Right renal cortex interstitium (tissue), 3 donors: ENCODE measurements at places on chromosomes 2 and 18. TPM values are rescaled to one million over a fixed set of nuclear protein-coding genes. Genes with fewer than 3 reads are reported as not detected.

- DNase-seq = no peak
Measured at GRCh38 chr2:204207866-204208265, 271.3 kb downstream of the ICOS start.

PAX8 gene
- 213 TPM for polyA plus RNA-seq

DNA sequence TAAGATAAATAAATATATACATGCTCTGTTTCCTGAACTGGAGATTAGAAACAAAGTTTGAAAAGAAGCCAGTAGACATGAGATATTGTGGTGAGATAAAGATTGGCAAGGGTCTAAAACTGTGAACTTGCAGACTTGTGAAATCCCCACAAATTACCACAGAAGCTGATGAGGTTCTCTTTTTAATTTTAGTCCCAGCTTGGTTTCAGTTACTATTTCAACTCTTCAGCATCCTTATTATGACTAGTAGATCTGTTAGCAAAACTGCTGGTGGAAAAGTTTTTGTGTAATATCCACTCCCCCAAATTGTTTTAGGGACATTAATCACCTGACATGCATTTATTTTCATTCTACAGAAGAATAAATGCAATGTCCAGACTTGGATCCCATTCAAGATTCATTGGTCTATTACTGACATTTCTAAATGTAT lies 20.8 kb downstream of the RASGRP3 start:
- no peak for DNase-seq

GRCh38 chr2:195450552-195451113 lies 206.4 kb upstream of the SLC39A10 start:
- no peak for DNase-seq

DNA sequence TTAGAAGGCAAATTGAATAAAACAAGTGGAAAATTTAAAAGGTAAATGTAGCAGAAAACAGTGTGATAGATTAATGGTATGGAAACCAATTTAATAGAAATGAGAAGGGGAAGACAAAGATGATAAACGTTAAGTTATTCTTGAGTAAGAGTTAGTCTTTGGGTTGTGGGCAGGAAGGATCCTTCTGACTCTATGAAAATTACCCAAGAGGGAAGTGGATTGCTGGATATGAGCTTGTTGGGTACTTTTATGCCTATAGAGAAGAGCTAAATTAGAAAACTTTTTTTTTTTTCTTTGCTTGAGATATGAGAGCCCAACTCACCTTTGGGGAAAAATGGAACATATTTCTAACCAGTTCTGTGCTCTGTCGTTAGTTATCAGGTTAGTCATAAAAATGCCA lies 144.0 kb downstream of the LDLRAD4 start:
- DNase-seq = no peak

GRCh38 chr18:41828137-41828536 lies 126.9 kb upstream of the PIK3C3 start:
- peak; percentile 7 for DNase-seq

DNA sequence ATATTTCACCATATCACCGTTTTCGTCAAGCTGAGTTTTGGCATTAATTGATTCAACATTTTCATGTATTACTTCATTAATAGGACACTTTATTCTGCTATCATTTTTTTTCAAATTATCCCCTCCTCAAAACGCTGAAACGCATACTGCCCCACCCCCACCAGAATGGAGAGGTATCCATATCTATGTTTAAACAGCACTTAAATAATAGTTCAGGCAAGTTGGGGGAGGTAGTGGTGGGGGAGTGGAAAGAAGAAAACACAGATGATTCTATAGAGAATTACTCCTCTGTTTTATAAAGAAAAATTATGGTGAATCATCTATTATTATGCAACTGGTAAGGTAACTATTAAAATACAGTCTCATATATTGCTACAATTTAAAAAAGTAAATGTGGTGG lies 314.4 kb upstream of the ZEB2 start:
- DNase-seq = no peak

RPL31 gene
- polyA plus RNA-seq = 2,845 TPM

SAG gene
- 0.21 TPM for polyA plus RNA-seq

DNA sequence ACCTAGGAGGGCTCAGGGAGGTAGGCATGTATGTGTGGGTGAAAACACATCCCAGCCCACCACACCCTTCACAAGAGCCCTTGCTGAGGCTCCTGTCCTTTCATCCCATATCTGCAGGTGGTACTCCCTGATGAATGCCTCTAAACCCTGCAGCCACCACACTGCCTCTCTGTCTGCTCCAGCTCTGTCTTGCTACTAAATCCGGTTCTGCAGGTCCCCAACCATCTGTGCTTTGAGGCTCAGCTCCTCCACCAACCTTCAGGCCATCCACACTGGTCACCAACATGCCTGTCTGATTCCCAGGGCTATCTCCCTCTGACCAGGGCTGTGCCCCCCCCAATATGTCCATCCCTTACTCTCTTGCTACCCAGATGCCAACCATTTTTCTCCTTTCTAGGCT lies 92.7 kb downstream of the BIN1 start:
- no peak for DNase-seq

GRCh38 chr2:218878926-218879761 lies 1.5 kb upstream of the WNT10A start:
- DNase-seq = no peak

- DNase-seq = no peak
Measured at GRCh38 chr2:24404491-24404921, 44.2 kb upstream of the ITSN2 start.

MEMO1 gene
- 38.3 TPM for polyA plus RNA-seq

- DNase-seq = no peak
Measured at GRCh38 chr2:239538357-239539052, 137.7 kb upstream of the HDAC4 start.

IL1RL2 gene
- 1.1 TPM for polyA plus RNA-seq

DNA sequence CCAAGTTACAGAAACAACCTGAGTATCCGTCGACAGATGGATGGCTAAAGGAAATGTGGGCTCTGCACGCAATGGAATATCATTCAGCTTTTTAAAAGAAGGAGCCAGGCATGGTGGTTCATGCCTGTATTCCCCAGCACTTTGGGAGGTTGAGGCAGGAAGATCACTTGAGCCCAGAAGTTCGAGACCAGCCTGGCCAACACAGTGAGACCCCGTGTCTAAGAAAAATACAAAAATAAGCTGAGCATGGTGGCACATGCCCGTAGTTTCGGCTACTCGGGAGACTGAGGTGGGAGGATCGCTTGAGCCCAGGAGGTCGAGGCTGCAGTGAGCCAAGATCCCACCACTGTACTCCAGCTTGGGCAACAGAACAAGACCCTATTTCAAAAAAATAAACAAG lies 34.3 kb downstream of the TCF7L1 start:
- no peak for DNase-seq

- DNase-seq = no peak
Measured at GRCh38 chr2:236089271-236090026, 78.7 kb downstream of the GBX2 start.
